ENCODE measurements at places on chromosomes 1 and 21.

DNA sequence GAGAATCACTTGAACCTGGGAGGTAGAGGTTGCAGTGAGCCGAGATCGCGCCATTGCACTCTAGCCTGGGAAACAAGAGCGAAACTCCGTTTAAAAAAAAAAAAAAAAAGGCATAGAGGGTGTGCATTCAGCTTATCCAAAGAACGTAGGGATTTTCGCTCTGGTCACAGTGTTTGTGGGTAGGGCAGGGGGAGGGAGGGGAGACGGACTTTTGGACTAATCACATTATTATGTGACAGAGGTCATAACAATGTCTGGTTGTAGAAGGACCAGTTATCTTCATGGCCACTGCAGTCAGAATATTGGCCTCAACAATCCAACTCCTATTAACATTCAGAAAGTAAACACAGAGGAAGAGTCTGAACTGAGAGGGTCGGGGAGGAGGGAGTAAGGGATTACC is 25.7 kb downstream of the RHOU start:
- H3K27me3 ChIP-seq: peaks cover 2% of the 10 kb centered on the region
- no peak overlapping the region for H3K4me3 ChIP-seq
- H3K27ac ChIP-seq: no peak overlapping the region
- peaks cover 8% of the 10 kb centered on the region for H3K4me1 ChIP-seq
- no peaks in the 10 kb centered on the region for H3K36me3 ChIP-seq

DNA sequence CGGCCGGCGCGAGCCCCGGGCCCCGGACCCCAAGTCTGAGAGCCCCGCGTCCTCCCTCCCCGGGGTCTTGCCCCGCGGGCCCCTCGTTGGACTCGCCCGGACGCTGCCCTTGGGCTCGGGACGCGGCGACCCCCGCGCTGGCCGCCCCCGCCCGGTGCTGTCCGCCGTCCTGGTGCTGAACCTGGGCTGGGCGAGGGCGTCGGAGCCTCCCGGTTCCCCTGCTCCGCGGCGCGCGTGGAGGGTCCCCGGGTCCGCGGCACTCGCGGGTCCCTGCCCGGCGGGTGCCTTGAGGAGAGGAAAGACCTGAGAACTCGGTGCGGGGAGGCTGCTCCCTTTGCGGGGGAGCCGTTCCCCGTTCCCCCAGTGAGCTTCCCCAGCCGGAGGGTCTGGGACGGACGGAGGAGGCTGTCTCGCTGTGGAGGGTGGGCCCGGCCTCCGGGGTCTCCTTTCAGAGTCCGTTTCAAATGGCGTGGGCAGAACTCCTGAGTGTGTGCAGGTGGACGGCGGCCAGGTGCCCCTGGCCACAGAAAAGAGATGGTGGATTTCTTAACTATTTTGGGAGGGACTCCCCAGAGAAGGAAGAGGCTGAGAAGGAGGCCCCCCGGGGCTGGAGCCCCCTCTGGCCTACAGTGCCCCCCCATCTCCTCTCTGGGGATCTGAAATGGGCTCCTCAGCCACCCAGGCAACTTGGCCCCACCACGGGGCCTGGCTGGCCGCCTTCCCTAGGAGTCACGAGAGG is 595 bp downstream of the GABRD start:
- H3K36me3 ChIP-seq: no peaks in the 10 kb centered on the region
- peaks cover 88% of the 10 kb centered on the region for H3K27me3 ChIP-seq
- DNase-seq: peak; percentile 71
- H3K27ac ChIP-seq: no peak overlapping the region

DNA sequence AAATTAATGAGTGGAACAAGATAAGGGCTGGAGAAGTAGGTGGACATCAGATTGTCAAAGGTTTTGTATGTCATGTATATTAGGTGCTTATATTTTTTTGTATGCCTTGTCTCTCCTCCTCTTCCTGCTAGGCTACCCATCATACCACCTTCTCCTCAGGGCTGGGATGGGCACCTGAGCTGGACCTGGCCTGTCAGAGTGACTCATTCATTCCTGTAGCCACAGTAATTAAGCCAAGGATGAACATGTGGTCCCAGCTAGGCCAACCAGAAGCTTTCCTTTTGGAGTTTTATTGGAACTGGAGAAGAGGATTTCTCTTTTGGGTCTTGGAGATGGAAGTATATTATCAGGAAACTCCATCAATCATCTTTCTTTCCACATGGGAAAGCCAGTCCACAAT is 21.2 kb downstream of the PTGS2 start:
- no peaks in the 10 kb centered on the region for H3K4me1 ChIP-seq
- peaks cover 3% of the 10 kb centered on the region for H3K36me3 ChIP-seq
- no peak for DNase-seq
- H3K4me3 ChIP-seq: no peak overlapping the region
- no peak overlapping the region for H3K27ac ChIP-seq
- H3K27me3 ChIP-seq: no peaks in the 10 kb centered on the region

DNA sequence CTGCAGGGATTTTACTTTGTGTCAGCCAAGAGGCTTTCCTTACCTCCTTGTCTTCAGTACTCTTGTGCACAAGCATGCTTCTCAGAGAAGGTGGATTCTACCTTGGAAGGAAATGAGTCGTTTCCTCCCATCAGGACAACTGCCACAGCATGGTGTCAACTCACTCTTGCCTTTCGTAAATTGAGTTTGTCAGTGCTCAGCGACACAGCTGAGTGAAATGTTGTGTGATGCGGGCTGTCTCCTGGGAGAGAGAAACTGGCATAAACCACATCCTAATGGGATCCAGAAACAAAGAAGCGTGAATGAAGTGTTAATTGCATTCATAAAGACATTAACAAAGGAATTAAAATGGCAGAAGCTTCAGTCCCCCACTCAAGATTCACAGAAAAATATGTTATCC is 51.5 kb upstream of the SLC22A15 start:
- H3K27ac ChIP-seq: no peak overlapping the region
- H3K4me1 ChIP-seq: peaks cover 14% of the 10 kb centered on the region
- H3K36me3 ChIP-seq: no peaks in the 10 kb centered on the region
- no peak overlapping the region for H3K4me3 ChIP-seq
- H3K27me3 ChIP-seq: peaks cover 9% of the 10 kb centered on the region
- DNase-seq: no peak

- H3K4me1 ChIP-seq: peaks cover 30% of the 10 kb centered on the region
- H3K27me3 ChIP-seq: peaks cover 9% of the 10 kb centered on the region
- no peaks in the 10 kb centered on the region for H3K36me3 ChIP-seq
- no peak overlapping the region for H3K27ac ChIP-seq
Observed at GRCh38 chr1:208534599-208534897, 290.4 kb upstream of the PLXNA2 start.

- peak overlapping the region; percentile 66 for H3K4me3 ChIP-seq
- DNase-seq: no peak
- H3K27me3 ChIP-seq: peaks cover 39% of the 10 kb centered on the region
- H3K27ac ChIP-seq: no peak overlapping the region
- peaks cover 4% of the 10 kb centered on the region for H3K36me3 ChIP-seq
Observed at GRCh38 chr1:2050793-2051682, 827 bp downstream of the PRKCZ start.

DNA sequence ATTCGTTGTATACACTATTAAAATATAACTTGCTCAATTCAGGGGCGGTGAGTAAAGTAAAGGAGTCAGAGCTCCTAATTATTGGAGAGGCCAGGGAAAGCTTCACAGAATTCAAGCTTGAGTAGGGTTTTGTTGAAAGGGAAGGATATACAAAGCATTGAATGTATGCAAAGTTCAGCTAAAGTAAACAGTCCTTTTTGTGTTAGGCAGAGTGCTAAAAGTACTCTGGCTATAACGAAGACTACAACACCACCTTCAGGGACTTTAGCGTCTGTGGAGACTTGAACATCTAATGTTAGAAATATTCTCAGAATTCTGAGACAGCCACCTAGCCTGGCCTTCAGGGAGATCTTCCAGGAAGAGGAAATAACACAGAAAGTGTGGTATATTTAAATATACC is 1.1 kb downstream of the FALEC start:
- H3K4me1 ChIP-seq: peaks cover 10% of the 10 kb centered on the region
- H3K36me3 ChIP-seq: peaks cover 8% of the 10 kb centered on the region
- no peaks in the 10 kb centered on the region for H3K27me3 ChIP-seq
- H3K27ac ChIP-seq: no peak overlapping the region

DNA sequence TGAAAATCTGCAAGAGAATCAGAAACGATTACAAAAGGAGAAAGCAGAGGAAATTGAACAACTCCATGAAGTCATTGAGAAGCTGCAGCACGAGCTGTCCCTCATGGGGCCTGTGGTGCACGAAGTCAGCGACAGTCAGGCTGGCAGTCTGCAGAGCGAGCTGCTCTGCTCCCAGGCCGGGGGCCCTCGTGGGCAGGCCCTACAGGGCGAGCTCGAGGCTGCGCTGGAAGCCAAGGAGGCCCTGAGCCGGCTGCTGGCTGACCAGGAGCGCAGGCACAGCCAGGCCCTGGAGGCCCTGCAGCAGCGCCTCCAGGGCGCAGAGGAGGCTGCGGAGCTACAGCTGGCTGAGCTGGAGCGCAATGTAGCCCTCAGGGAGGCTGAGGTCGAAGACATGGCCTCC is 47.5 kb upstream of the DIP2A start:
- no peak overlapping the region for H3K27ac ChIP-seq
- peaks cover 27% of the 10 kb centered on the region for H3K36me3 ChIP-seq
- H3K27me3 ChIP-seq: no peaks in the 10 kb centered on the region
- H3K4me3 ChIP-seq: no peak overlapping the region
- no peak for DNase-seq

DNA sequence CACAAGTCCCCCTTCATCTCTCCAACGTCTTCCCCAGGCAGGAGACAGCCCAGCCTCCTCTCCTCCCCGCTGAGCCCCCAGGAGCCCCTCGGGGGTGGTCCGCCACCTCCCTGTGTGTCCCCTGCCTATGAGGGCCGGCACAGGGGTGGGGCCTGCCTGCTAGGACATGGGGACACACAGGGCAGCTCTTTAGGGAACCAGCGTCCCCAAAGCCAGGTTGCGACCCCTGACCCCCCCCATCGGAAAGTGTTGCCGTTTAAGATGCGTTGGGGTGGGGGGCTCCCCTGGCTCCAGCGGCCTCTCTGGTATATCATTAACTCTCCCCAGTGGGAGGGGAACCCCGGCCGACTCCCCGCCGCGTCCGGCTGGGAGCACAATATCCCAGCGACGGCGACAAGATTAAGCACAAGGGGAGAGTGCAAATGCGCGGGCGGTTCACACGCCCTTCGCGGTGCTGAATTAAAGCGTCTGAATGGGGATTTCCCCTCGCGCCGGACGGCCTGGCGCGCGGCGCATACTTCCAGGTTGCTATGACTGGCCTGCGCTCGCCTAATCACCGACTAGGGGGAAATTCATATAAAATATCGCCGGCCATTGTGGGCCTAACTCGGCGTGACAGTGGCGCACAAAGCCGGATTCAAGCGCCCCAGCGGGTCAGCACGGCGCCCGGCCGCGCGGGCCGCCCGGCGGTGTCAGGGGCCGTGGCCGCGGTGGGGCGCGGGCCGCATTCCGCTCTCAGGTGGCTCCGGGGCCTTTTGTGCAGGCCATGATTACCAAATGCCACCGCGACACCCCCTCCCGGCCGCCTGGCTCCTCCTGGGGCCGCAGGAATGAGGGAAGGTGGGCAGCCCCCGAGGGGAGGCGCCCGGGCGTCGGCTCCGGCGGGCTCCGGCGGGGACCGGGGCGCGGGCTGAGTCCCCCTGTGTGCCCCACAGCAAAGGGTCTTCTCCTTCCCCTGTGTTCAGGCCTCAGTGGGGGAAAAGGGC is 30.9 kb downstream of the WNT3A start:
- DNase-seq: peak; percentile 57
- no peaks in the 10 kb centered on the region for H3K36me3 ChIP-seq
- H3K4me1 ChIP-seq: peaks cover 2% of the 10 kb centered on the region

DNA sequence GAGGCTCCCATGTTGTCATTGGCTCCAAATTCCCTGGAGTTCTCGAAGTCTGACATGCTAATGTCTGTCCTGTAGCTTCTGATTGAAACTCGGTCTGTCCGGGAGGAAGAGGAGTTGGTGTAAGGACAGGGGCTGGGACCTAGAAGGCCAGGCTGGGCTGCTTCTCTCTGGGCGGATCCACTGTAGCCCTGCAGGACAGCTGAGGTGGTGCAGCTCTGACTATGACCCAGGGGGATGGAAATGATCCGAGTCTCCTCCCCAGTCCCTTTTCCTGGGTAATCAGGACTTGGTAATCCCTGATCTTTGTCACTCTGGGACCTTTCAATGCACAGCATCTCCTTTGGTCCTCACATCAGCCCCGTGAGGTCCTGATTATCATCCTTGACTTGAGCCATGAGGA is 10.0 kb upstream of the FCMR start:
- no peaks in the 10 kb centered on the region for H3K36me3 ChIP-seq
- H3K4me3 ChIP-seq: no peak overlapping the region
- no peak overlapping the region for H3K27ac ChIP-seq

DNA sequence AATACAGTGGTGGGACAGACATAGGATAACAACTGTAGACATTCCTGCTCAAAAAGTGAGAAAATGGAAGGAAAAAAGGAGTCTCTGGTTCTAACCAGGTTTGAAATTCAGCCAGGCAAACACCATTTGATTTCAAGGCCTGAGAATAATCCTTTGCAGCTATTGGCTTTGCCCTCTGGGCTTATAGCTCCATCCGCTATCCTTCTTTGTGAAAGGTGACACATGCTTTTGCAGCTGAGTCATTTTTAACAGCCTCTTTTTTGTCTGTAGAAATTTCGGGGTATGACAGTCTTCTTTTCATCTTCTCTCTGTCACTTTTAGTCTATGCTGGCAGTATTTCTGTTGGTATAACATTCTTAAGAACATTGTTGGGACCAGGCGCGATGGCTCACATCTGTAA is 16.2 kb downstream of the SDHC start:
- H3K4me3 ChIP-seq: no peak overlapping the region
- no peaks in the 10 kb centered on the region for H3K27me3 ChIP-seq
- no peaks in the 10 kb centered on the region for H3K4me1 ChIP-seq
- peaks cover 47% of the 10 kb centered on the region for H3K36me3 ChIP-seq
- H3K27ac ChIP-seq: no peak overlapping the region

All from mesothelial cell of epicardium (in vitro differentiated cells).